ENCODE measurements at places on chromosomes 5 and 9.

GRCh38 chr5:175920231-175920811, 47.8 kb downstream of the THOC3 start:
- peak; percentile 10 for DNase-seq

- no peak for DNase-seq
Observed at GRCh38 chr5:59274106-59274636, 619.4 kb downstream of the PDE4D start.

GRCh38 chr5:108081707-108082106, 300.2 kb downstream of the FBXL17 start:
- DNase-seq: no peak

- peak; percentile 75 for DNase-seq
Observed at GRCh38 chr9:115146581-115147021, 28.6 kb upstream of the TNC start.

DNA sequence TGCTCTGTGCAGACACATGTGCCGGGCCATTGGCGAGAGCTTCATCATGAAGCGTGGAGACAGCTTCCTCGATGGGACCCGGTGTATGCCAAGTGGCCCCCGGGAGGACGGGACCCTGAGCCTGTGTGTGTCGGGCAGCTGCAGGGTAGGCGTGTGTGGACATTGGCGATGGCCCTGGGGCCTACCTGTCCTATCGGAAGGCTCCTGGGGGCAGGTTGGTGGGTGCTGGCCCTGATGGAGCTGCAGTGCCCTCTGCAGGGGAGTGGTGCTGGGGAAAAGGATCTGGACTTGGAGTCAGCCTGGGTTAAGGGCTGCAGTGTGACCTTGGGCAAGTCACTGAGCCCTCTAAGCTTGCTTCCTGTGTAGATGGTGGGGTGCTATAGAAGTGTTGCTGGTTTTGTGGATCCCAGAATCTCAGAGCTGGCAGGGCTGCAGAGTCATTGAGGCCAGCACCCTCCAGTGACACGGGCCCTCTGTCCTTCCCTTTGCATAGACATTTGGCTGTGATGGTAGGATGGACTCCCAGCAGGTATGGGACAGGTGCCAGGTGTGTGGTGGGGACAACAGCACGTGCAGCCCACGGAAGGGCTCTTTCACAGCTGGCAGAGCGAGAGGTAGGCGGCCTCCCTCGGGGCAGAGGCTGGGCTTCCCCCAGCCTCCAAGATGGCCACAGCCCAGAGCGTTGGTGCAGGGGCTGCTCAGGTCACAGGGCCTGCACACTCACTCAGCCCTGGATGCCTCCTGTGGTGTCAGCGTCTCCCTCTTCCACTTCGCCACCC, 15.8 kb downstream of the ADAMTS13 start:
- no peak for DNase-seq

GRCh38 chr5:71860048-71860447, 141.0 kb downstream of the CARTPT start:
- DNase-seq: no peak

- no peak for DNase-seq
Observed at GRCh38 chr9:94870793-94871558, 144.5 kb downstream of the AOPEP start.

- DNase-seq: no peak
Observed at GRCh38 chr5:179533907-179534306, 16.4 kb upstream of the RUFY1 start.

DNA sequence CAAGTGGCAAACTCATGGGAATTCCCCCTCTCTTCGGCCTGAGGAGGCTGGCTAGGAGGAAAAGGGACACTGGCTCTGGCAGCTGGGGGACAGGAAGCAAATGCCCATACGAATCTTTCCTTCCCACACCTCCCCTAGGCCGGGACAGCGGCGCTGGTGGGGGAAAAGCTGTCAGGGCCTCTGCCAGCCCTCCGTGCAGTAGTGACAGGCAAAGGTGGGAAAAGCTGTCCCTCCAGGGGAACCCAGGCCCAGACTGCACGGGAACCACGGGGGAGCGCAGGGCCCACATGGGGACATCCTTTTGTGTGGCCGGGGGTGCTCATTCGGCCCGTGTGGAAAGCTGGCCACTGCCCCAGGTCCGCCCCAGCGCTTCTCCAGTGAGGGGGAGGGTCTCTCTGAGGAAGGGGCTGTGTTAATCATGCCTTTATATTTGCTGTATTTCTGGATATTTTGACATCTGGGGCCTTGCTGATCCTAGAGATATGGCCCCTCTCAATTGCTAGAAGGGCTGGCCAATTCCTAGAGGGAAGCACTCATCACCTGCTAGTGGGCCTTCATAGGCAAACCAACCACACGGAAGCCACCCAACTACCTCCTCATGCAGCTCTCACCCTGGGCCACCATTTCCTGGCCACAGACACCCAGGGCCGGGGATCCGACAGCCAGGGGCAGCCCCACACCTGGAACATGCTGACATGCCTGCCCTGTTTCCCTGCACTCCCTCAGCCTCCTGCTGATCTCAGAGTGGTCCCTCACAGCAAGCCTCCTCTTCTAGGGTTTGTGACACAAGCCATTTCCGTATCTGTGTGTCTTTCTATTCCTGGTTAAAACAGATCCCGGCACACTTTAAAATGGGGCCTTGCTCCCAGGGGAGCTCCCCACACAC, 138.8 kb downstream of the ROR2 start:
- DNase-seq: no peak

- DNase-seq: no peak
Observed at GRCh38 chr5:150159031-150159430, 3.4 kb upstream of the PDGFRB start.

- DNase-seq: no peak
Observed at GRCh38 chr5:22372826-22373660, 480.1 kb downstream of the CDH12 start.

DNA sequence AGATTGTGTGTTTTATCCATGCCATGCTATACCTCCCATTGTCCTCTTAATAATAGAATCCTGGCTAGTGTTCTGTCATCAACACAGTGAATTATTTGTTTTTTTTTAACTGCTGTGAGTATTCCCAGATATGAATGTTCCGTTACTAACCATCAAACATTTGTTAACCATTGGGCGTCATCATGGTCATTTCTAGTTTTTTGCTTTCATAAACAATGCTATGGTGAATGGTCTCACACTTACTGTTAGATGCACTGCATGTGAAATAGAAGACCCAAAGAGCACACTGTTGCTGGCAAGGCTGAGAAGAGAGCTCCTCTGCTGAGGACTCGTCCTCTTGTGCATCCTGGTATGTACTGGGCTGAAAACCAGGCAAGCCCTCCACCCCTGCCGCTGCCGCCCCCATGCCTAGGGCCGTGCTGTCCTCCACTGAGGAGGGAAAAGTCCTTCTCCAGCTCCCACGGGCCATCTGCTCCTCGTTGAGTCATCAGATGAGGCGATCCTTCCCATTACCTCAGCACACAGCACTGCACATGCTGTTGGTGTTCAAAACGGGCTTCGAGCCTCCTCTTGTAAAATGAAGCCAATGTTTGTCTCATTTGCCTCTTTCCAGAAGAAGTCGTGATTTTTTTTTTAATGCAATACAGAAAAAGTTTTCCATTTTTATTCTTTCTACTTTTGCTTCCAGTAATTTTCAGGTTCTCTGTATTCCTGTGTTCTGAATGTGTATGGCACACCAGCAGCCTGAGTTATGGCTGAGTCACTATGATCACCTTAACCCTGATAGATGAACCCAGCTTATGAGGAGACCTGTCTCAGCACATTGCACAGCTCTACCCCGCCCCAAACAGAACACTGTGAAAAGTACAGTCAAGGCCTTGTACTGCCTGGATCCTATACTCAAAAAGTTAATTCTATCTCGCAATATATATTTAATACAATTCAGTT, 219.0 kb downstream of the AOPEP start:
- peak; percentile 87 for DNase-seq

- DNase-seq: peak; percentile 94
Observed at GRCh38 chr9:115590011-115590410, 472.1 kb upstream of the TNC start.

DNA sequence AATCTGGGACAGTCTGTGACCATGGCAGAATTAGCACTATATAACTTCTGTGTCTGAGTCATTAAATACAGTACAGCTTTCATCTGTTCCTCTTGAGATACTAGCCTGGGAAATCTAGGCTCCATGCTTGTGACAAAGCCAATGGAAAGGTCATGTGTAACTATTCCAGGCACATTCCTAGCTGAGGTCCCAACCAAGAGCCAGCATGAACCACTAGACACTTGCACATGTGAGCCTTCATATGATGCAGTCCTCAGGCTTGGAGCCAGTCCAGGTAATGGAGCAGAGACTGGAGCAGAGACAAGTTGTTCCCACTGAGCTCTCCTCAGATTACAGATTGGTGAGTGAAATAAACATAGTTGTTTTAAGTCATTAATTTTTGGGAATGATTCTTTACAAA, 412.4 kb upstream of the ZNF462 start:
- DNase-seq: no peak

DNA sequence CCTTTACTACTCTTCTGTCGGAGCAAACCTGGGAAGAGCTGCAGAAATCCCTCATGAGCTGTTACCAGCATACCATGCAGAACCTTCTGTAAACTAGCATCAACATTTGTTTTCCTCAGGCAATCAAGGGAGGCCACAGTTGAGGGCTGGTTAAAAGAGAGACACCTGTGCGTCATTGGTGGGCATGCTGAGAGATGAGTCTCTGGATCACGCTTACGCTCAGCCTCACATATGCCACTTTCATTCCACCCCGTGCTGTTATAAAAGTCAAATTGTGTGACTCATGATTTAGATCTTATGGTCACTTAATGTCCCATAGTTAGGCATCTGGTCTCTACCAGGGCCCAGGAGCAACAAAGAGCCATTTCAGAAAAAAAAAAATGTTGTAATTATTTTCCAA, 18.1 kb upstream of the ICE1 start:
- no peak for DNase-seq

DNA sequence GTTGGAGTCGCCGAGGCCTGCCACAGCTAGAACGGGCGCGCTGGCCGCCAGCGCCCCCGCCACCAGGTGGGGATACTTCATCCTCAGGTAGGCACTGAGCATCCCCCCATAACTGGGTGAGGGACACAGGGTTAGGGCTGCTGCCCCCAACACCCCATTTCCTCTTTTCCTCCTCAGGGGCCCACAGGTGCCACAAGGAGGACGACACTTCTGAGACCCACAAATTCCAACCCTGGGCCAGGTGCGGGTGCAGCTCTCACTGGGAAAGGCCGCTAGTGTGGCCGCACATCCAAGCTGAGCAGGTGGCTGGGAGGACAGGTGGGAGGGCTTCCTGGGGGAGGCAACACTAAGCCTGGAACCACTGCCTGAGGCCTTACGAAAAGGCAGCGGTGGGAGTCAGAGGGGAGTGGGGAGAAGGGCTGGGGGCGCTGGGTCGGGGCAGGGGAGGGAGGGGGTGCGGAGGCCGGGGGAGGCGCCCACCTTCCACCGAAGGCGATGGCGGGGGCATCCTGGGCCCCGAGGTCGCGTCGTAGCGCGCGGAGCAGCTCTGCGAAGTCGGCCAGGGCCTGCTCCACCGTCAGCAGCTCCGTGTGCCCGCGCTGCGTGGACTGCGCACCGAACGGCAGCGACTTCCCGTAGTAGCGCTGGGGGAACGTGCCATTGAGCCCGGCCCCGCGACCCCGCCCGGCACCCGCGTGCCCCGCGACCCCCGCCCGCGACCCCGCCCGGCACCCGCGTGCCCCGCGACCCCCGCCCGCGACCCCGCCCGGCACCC, 961 bp downstream of the DPP7 start:
- DNase-seq: peak; percentile 9

DNA sequence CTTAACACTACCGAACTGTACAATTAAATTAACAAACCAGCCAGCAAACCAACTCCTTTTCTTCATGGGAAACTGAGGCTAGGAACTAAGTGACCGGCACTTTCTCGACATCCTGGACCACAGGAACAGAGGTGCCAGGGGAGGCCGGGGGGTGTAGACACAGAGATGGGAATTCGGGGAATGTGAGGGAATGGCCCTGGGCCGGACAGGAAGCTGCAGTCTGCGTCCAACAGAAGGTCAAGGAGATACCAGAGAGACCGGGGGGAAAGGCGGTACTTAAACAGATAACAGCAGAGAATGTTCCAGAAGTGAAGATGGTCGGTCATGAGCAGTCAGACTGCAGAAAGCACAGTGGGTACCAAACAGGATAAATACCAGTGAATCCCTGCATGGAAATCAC, 40.3 kb downstream of the DBH start:
- DNase-seq: no peak

DNA sequence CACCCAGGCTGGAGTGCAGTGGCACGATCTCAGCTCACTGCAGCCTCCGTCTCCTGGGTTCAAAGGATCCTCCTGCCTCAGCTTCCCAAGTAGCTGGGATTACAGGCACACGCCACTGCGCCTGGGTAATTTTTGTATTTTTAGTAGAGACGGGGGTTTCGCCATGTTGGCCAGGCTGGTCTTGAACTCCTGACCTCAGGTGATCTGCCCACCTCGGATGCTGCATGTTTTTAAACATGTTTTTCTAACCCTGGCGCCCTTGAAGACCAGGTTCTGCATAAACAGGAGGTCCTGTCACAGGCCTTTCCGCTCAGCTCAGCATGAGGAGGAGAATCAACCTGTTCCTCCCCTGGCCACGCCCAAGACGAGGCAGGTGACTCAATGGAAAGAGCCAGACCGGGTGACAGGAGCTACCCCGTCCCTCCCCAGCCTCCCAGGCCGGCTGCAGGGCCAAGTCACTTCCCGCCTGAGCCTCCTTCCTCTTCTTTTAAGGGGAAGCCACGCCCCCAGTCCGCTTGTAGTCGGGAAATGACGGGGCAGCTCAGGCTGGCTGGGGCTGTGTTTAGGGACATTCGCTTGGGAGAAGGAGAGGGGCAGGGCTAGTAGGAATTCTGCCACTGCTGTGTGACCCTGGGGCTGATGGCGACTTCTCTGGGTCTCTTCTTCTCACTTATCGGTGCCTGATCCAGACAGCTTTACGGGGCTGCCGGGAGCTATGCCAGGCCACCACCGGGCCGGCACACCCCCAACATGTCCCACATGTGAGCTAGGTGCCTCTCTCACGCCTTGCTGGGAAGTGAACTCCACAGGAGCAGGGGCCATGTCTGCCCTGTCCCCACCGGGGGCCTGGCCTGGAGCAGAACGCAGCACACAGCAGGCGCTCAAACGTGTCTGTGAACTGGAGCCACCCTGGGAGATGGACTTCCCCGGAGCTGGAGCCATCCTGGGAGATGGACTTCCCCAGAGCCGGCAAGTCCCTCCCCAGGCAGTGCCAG, 6.1 kb downstream of the NOTCH1 start:
- peak; percentile 51 for DNase-seq

DNA sequence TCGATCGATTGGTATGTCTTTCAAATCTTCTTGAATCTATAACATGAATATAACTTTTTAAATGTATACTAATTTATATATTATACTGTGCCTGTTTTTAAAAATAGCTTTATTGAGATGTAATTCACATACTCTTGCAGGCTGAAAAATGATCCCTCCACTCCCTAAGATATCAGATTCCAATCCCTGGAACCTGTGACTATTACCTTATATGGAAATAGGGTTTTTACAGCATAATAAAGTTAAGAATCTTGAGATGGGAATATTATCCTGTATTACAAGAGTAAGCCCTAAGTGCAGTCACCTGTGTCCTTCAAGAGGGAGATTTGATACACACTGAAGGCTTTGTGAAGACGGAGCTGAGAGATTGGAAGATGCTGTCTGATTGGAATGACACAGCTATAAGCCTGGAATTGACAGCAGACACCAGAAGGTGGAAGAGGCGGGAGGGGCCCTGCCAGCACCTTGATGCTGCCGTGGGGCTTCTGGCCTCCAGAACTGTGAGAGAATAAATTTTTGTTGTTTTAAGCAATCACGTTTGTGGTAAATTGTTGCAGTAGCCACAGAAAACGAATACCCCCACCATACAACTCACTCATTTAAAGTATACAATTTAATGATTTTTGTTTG, 161.3 kb downstream of the RMI1 start:
- DNase-seq: no peak

Measured in choroid plexus epithelial cell (primary cell).